ENCODE measurements at places on chromosomes 3 and 15. TPM values are rescaled to one million over a fixed set of nuclear protein-coding genes. Genes with fewer than 3 reads are reported as not detected.

MCTP2 gene
- 10.5 TPM for total RNA-seq

SLC6A20 gene
- 1.5 TPM for total RNA-seq

GOLGA6L10 gene
- 6.3 TPM for total RNA-seq

CX3CR1 gene
- total RNA-seq: 0.21 TPM

WNT5A gene
- total RNA-seq: 62.0 TPM

ACTC1 gene
- total RNA-seq: 0.52 TPM

ZNF80 gene
- total RNA-seq: not detected

FAM131A gene
- 18.3 TPM for total RNA-seq

TMEM40 gene
- 51.3 TPM for total RNA-seq

STARD5 gene
- total RNA-seq: 15.1 TPM

DNA sequence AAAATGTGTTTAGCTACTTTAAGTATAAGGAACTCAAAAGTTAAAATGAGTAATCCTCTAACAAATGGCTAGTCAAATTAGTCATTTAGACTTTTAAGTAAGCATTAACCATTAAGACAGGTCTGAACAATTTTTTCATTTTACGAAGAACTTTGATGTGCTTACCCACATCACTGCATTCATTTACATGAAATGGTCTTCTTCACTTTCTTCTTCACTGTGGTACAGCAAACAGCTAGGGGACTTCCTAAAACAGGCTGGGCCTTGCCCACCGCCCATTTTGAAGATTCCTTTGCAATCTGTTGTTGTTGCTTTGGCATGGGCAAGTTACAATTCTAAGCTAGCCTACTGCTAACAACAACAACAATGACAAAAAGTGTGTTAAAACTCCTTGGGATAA is 67.4 kb downstream of the CBLB start:
- no peaks in the 10 kb centered on the region for H3K27me3 ChIP-seq
- no peak overlapping the region for H3K27ac ChIP-seq
- no peak overlapping the region for H3K4me3 ChIP-seq
- peaks cover 28% of the 10 kb centered on the region for H3K36me3 ChIP-seq
- DNase-seq: no peak

DNA sequence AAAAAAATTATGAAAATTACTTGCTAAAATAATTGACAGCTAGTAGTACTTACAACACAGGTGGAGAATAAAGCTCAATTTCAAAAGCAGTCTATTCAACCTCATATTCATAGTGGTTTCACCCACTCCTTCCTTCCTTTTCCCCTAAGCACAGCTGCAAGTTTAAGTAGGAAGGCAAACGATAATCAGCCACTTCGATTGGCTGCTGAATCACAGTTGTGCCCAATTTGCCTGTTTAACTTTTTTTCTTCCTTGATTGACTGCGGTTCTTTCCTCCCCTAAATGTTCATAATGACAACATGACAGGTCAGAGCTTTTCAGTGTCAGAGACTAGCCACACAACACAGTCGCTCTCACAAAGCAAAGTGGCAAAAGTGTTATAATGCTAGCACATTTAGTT is 468.0 kb upstream of the GBE1 start:
- DNase-seq: no peak
- no peaks in the 10 kb centered on the region for H3K4me1 ChIP-seq
- H3K27me3 ChIP-seq: no peaks in the 10 kb centered on the region
- no peaks in the 10 kb centered on the region for H3K36me3 ChIP-seq

- no peaks in the 10 kb centered on the region for H3K4me1 ChIP-seq
- H3K36me3 ChIP-seq: no peaks in the 10 kb centered on the region
- DNase-seq: peak; percentile 69
- no peaks in the 10 kb centered on the region for H3K27me3 ChIP-seq
Measured at GRCh38 chr15:75361989-75362641, 6.3 kb downstream of the MAN2C1 start.

GRCh38 chr15:54556231-54556630 is 578.0 kb downstream of the UNC13C start:
- H3K4me1 ChIP-seq: no peaks in the 10 kb centered on the region
- no peak overlapping the region for H3K4me3 ChIP-seq
- no peaks in the 10 kb centered on the region for H3K36me3 ChIP-seq
- H3K27me3 ChIP-seq: no peaks in the 10 kb centered on the region
- DNase-seq: no peak

DNA sequence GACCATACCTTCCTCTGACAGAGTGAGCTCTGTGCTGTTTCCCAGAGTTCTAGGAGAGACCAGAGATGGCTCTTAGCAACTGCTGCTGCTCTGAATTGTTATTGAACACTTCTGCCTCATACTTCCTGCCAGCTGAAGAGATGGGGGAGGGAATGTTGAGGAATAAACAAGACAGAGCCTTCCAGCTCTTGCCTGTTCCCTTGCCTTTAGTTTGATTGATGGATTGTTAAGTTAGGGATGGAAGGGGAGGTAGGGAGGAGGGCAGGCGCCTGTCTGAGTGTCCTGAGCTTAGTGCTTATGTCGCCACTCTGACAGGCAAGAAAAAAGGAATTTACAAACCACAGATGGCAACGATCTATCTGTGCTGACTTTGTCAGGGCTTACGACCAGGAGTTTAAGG is 42.8 kb downstream of the ZNF609 start:
- peak overlapping the region; percentile 61 for H3K27ac ChIP-seq
- H3K4me1 ChIP-seq: peaks cover 48% of the 10 kb centered on the region
- peak overlapping the region; percentile 51 for H3K4me3 ChIP-seq
- H3K27me3 ChIP-seq: no peaks in the 10 kb centered on the region
- H3K36me3 ChIP-seq: peaks cover 27% of the 10 kb centered on the region
- DNase-seq: no peak

- peaks cover 36% of the 10 kb centered on the region for H3K4me1 ChIP-seq
- H3K27ac ChIP-seq: peak overlapping the region; percentile 92
- DNase-seq: no peak
- peak overlapping the region; percentile 95 for H3K4me3 ChIP-seq
Measured at GRCh38 chr3:53255423-53255774, 423 bp downstream of the TKT start.

- H3K36me3 ChIP-seq: no peaks in the 10 kb centered on the region
- H3K27me3 ChIP-seq: peaks cover 4% of the 10 kb centered on the region
- H3K4me1 ChIP-seq: peaks cover 18% of the 10 kb centered on the region
- H3K4me3 ChIP-seq: no peak overlapping the region
- DNase-seq: no peak
- H3K27ac ChIP-seq: no peak overlapping the region
Measured at GRCh38 chr3:72017935-72018334, 233.0 kb upstream of the PROK2 start.

DNA sequence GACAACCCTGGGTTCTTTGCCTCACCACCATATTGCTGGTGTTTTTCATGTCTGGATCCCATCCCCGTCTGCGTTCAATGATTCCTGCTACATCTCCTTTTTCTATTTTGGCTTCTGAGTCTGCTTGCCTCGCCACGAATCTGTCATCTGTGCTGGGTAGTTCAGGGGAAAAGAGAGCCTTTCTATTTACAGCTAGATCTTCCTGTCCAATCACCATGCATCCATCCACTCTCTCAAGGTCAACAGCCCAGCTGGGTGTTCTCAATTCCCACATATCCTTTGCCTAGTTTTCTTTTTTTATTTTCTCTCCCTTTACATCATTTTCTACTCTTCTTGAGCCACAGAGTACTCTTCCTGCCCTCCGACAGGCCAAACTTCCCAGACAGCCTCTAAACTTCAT is 104.8 kb upstream of the RAD18 start:
- H3K4me3 ChIP-seq: no peak overlapping the region
- DNase-seq: no peak
- peaks cover 7% of the 10 kb centered on the region for H3K36me3 ChIP-seq
- no peak overlapping the region for H3K27ac ChIP-seq

- DNase-seq: no peak
- H3K4me3 ChIP-seq: no peak overlapping the region
- H3K27me3 ChIP-seq: no peaks in the 10 kb centered on the region
- no peak overlapping the region for H3K27ac ChIP-seq
- H3K4me1 ChIP-seq: no peaks in the 10 kb centered on the region
- no peaks in the 10 kb centered on the region for H3K36me3 ChIP-seq
Measured at GRCh38 chr3:158519776-158520175, 51.2 kb upstream of the MLF1 start.

DNA sequence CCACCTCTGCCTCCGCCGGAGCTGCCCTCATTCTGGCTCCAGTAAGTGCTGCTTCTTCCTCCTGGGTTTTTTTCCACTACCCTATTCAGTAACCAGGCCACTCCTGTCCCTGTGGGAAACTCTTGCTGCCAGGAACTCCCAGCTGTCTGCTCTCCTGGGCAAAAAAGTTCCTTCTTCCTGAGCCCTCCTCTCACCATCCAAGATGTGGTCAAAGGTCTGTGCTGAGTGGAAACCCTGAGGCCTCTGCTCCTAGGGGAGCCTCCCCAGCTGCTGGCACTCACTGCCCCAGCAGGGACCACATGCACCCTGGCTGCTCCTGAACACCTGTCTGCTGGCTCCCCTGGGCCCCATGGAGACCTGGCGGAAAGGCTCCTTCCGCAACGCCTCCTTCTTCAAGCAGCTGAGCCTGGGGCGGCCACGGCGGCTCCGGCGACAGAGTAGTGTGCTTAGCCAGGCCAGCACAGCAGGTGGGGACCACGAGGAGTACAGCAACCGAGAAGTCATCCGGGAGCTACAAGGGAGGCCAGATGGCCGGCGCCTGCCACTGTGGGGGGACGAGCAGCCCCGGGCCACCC is 454 bp downstream of the C15orf62 start:
- peak overlapping the region; percentile 91 for H3K27ac ChIP-seq
- DNase-seq: no peak
- peaks cover 23% of the 10 kb centered on the region for H3K4me1 ChIP-seq
- H3K27me3 ChIP-seq: peaks cover 2% of the 10 kb centered on the region

- H3K36me3 ChIP-seq: no peaks in the 10 kb centered on the region
- no peak for DNase-seq
- peaks cover 10% of the 10 kb centered on the region for H3K4me1 ChIP-seq
- peaks cover 5% of the 10 kb centered on the region for H3K27me3 ChIP-seq
- no peak overlapping the region for H3K27ac ChIP-seq
Measured at GRCh38 chr15:30041868-30042267, 40.9 kb upstream of the GOLGA8J start.

DNA sequence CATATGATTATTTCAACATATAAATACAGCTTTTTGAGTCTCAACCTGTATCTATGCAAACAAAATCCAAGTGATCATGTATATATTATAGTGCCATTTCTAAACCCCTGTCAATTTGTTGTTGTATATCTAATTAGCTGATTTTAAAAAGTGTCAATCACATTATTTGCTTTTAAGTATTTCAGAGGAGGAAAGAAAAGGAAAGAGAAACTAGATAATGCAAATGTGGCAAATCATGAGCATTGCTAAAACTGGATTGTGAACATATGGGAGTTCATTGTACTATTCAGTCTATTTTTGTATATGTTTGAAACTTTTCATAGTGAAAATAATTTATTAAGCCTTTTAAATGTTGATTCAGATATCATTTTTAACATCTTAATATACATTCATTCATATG is 190.7 kb downstream of the ZIC4 start:
- no peaks in the 10 kb centered on the region for H3K36me3 ChIP-seq
- DNase-seq: no peak
- no peak overlapping the region for H3K27ac ChIP-seq
- H3K4me1 ChIP-seq: peaks cover 11% of the 10 kb centered on the region

GRCh38 chr3:94402126-94402525 is 339.3 kb downstream of the NSUN3 start:
- H3K36me3 ChIP-seq: no peaks in the 10 kb centered on the region
- no peak for DNase-seq
- H3K27ac ChIP-seq: no peak overlapping the region
- H3K27me3 ChIP-seq: no peaks in the 10 kb centered on the region

- no peak overlapping the region for H3K27ac ChIP-seq
- DNase-seq: no peak
- peaks cover 4% of the 10 kb centered on the region for H3K4me1 ChIP-seq
- H3K27me3 ChIP-seq: no peaks in the 10 kb centered on the region
Measured at GRCh38 chr15:62835351-62835750, 207.2 kb upstream of the TPM1 start.

DNA sequence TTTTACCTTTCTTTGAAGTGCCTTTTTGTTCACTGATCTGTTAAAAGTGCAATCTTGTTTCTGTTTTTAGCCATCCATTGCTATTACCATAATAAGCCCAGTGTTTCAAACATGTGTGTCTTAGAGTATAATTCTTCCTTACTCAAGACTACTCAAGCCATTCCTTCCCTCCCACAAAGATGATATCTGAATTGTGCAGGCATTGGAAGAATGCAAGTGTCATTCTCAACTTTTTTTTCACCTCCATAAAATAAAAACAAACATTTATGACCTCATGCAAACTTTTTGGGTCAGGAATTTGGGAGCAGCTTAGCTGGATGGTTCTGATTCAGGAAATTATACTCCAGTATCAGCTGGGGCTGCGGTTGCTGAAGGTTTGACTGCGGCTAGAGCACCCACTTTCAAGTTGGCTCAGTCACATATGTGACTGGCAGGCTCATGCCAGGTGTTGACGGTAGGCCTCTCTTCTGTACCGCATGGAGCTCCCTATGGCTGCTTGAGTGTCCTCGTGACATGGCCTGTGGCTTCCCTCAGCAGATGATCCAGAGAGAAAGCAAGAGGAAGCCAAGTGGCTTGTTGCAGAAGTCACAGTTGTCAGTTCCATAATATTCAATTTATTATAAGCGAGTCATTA is 490.8 kb downstream of the CNTN4 start:
- H3K27me3 ChIP-seq: no peaks in the 10 kb centered on the region
- no peaks in the 10 kb centered on the region for H3K4me1 ChIP-seq
- H3K27ac ChIP-seq: no peak overlapping the region
- H3K36me3 ChIP-seq: no peaks in the 10 kb centered on the region
- no peak for DNase-seq

DNA sequence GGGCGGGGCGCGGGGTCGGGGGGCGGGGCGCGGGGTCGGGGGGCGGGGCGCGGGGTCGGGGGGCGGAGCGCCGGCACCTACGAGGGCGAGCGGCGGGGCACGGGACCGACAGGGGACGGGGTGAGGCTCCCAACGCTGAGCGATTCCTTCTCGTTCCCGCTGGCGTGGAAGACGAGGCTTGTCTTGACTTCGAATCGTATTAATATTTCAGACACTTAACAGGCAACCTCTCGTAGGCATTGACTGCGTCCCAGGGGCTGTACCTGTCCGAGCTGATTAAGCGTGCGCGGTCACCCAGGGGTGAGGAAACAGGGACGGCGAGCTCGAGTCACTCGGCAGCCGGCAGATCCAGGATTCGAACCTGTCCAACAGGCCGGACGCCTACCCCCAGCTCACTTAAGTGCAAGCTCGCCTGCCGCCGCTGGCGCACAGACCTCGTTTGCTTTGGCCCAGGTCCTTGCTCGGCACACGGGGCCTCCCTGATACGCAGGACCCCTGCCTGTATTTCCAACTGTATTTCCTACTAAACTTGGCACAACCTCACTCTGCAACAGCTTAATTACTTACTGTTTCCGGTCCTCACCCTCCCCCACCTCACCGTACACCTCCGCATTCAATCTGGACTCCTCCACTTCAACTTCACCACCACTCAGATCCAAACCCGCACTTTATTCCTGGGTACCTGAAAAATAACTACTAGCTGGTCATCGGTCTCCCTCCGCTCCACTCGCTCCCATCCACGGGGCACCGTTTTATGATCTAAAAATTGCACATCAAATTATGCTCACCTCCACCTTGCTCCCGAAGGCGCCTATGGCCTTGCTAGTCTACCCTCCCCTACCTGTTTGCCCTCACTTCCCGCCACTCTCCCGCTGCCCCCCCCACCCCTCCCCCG is 722 bp upstream of the ZXDC start:
- H3K27ac ChIP-seq: peak overlapping the region; percentile 94
- H3K4me3 ChIP-seq: peak overlapping the region; percentile 87
- no peaks in the 10 kb centered on the region for H3K27me3 ChIP-seq

- peaks cover 6% of the 10 kb centered on the region for H3K36me3 ChIP-seq
- H3K27me3 ChIP-seq: no peaks in the 10 kb centered on the region
- H3K4me1 ChIP-seq: peaks cover 47% of the 10 kb centered on the region
- no peak overlapping the region for H3K4me3 ChIP-seq
- no peak for DNase-seq
- no peak overlapping the region for H3K27ac ChIP-seq
Measured at GRCh38 chr3:71311661-71312046, 271.9 kb downstream of the FOXP1 start.

Measured in type B pancreatic cell (in vitro differentiated cells).